H4 (cell line): ENCODE measurements at places on chromosomes 11 and 22.

GRCh38 chr11:34585735-34586487 is 35.0 kb upstream of the EHF start:
- peak; percentile 63 for DNase-seq

GRCh38 chr22:44261861-44262595 is 50.7 kb downstream of the SHISAL1 start:
- no peak for DNase-seq

DNA sequence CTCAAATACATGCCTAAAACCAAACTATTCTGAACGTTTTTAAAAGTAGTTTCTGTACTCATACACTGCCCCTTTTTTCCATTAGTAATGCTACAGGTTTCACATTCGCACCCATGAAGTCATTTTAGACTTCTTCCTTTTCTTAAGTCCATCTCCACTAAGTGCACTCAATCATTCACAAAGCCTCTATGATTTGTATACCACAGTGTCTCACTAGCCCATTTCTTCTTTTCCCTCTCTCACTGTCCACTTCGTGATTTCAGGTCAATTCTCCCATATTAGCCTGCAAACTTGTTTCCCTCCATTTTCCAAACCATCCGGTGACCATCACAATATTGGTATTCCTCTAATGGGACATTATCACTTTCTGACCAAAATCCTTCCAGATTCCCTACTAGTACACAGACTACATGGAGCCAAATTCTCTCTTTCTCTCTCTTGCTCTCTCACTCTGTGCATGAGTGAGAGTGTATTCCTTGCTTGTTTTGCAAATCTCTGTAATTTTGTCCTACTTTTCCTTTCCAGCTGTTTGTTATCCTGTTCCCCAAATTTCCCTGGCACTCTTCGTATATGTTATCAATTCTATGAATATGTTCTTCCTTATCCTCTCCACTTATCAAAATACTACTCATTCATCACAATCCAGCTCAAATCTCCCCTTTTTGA is 3.4 kb upstream of the ZC3H12C start:
- DNase-seq = no peak

DNA sequence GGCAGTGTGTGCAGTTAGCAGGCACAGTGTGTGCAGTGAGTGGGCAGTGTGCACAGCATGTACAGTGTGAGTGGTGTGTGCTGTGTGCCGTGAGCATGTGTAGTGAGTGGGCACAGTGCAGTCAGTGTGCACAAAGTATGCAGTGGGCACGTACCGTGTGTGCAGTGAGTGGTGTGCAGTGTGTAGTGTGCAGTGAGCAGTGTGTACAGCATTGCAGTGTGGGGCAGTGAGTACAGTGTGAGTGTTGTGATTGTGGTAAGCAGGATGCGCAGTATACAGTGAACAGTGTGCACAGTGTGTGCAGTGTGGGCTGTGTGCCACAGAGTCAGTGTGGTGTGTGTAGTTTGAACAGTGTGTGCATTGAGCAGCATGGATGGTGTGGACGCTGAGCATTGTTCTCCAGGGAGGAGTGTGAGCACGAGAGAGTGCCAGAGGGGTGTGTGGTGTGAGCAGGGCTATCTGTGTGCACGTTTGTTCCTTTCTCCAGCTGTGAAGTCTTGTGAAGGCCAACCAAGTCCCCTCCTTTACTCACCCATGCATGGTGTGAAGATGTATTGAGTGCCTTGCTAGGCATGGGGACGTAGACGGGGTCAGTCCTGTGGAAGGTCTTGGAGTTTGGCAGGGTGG is 3.0 kb downstream of the SHANK3 start:
- DNase-seq = no peak

- no peak for DNase-seq
Observed at GRCh38 chr11:64372021-64372420, 13.1 kb downstream of the RPS6KA4 start.

DNA sequence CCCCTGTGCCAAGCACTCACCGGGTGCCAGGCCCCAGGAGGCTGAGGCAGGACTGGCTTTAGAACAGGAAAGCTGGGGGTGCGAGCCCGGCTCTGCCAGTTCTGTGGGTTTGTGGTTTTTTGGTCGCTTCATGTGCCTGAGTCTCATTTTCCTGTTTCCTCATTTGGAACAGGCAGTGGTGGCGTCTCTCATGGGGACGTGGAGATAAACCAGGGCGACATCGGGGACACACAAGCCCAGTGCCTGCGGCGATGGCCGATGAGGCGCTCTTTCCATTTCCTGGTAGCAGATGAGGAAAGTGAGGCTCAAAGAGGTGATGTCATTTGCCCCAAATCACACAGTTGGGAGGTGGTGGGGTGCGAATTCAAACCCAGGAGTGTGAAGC is 20.8 kb upstream of the CHKA start:
- peak; percentile 37 for DNase-seq

DNA sequence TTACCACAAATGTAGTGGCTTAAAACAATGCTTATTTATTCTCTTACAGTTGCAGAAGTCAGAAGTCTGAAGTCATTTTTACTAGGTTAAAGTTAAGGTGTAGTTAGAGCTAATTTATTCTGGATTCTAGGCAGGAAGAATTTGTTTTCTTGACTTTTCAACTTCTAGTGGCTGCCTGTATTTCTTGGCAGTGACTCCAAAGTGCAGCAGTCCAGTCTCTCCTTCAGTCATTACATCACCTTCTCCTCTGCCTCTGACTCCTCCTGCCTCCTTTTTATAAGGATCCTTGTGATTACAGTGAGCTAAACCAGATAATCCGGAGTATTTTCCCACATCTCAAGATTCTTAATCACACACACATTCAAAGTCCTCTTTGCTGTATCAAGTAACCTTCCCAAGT is 581.4 kb downstream of the KCNA4 start:
- peak; percentile 26 for DNase-seq
